Myocyte (in vitro differentiated cells): ENCODE measurements at places on chromosomes 1 and 21.

DNA sequence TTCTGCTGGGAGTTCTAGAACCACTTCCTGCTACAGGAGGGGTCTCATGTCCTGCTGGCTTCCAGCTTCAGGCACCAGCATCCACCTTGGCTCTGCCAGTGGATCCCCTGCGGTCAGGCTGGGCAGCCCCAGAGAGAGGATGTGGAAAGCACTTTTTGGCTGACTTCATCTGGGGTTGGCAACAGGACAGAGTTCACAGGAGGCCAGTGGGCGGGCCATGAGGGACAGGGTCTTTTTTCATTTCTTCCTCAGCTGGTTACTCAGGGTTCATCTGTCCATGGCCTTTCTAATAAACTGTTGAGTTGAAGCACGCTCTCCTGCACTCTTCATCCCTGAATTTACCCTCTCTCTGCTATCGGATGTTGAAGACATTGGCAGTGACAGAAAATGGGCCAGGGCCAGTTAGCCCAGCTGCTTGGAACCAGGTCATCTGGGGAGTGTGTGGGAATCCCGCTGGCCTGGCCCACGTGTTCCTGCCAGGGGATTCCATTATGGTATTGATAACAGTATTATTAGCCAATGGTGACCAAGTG is 45.2 kb downstream of the RPS6KA1 start:
- DNase-seq = peak; percentile 48

GRCh38 chr1:241356519-241357365 is at the start of gene RGS7:
RGS7 (minus strand) TSS chr1:241357205.
- DNase-seq = peak; percentile 47

DNA sequence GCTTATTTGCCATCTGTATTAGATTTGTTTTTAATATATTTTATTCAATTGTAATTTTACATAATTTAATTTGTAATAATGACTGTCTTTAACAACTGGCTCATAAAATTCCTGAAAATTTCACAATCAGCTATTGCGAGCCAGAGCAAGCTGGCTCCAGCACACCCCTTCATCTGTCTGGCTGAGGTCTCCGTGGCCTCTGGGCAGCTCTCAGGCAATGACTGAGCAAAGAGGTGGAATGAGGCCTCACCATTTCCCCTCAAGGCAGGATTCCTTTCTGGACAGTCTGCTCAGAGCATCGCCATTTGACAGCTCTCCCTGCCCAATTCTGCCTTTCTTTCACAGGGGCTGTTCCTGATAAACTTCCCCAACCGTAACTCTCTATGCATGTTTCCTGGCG is 5.8 kb upstream of the KANK4 start:
- DNase-seq = peak; percentile 50

- DNase-seq = peak; percentile 64
These were observed 150.1 kb downstream of the PLXNA2 start for GRCh38 chr1:208093754-208094719.

GRCh38 chr1:66562561-66562960 is 28.6 kb downstream of the SGIP1 start:
- DNase-seq = no peak

DNA sequence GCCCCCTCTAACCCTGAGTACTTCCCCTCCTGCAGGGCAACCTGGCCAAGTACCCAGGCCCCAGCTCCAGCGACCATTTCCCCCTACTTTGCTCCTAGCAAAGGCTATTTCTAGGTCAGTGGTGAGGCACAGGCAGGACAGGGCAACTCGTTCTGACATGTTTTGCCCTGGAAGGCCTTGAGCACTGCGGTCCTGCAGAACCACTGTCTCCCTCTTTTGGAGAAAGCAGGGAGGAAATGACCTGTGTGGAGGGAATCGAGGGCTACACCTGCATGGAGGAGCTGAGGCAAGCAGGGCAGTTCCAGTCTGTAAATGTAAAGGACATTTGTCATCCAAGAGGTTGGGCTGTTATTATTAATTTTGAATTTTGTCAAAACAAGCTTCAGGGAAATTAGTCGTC is 99.1 kb downstream of the PPIAL4G start:
- DNase-seq = no peak

DNA sequence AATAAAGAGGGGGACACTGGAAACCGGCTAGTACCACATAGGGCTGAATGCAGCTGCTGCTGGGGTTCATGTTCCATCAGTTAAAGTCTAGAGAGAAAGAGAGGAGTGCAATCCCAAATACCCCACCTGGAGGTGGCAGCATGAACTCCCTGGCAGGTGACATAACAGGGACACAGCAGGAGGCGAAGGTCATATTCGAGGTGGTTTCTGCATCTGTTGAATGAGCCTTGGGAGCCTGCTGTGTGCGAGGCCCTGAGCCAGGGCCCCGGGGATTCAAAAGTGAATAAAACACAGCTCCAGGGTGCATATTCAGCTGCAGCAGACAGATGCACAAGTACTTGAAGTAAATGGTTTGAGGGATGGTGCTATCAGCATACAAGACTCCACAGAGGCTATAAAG is 456.8 kb downstream of the SETD4 start:
- DNase-seq = no peak
